ENCODE measurements at places on chromosomes 1 and 21.

DNA sequence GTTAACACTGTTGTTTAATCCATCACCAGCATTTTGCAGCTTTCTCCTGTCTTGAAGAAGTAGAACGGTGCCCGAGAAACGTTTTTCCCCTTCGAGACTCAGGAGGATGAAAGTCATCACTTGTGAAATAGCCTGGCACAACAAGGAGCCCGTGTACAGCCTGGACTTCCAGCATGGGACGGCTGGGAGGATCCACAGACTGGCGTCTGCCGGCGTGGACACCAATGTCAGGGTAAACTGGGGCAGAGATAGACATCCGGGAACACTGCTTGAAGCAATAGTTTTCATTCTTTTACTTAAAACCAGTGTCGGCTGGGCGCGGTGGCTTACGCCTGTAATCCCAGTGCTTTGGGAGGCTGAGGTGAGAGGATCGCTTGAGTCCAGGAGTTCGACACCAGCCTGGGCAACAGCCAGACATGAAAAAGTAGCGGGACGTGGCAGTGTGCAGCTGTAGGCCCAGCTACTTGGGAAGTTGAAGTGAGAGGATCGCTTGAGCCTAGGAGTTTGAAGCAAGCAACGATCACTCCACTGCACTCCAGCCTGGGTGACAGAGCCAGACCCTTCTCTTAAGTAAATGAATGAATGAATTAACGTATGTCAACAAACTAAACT is 945 bp downstream of the CHAF1B start:
- DNase-seq, result no peak

DNA sequence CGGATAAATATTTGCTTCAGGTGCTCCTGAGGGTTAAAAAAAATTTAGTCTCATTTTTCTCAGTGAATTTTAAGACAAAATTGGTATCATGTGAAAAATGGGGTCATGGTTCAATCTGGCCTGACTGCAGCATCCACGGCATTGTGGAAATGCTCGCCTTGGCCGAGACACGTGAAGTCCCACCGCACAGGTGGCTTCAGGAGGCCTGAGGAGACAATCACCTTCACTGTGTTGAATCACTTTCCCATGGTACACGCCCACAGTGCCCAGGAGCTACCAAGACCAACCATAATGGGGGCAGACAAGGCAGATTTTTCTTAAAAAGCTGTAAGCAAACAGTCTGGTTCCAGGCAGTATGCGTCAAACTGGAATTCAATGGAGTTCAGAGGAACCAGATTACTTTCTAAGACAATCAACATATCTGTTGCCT is 11.0 kb upstream of the CPLANE2 start:
- no peak for DNase-seq

GRCh38 chr1:225817611-225818061 is 7.7 kb downstream of the EPHX1 start:
- no peak for DNase-seq

DNA sequence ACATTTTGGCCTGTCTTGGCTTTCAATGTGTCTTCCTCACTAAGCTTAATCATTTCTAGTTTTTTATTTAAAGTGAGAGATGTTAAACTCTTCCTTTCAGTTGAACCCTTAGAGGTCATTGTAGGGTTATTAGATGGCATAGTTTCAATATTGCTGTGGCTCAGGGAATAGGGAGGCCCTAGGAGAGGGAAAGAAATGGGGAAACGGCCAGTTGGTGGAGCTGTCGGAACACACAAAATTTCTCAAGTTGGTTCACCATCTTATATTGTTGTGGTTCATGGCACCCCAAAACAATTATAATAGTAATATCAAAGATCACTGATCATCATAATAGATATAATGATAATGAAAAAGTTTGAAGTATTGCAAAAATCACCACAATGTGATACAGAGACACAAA is 31.4 kb upstream of the KAZN start:
- DNase-seq, result peak; percentile 32

DNA sequence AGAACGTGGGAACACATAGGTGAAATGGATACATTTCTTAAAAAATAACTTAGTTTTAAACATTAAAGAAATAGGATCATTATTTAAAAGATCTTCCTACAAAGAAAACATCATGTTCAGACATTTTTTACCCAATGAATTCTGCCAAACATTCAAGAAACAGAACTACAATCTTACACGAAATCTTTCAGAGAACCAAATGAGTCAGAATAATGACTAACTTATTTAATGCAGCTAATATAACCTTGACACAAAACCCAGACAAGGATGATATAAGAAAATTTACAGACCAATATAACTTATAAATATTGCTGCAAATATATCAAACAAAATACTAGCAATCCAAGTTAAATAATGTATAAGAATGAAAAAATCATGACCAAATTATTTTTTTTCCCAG is 220.1 kb upstream of the KCNK2 start:
- no peak for DNase-seq

GRCh38 chr21:29431680-29432079 is 133.0 kb downstream of the BACH1 start:
- no peak for DNase-seq

- DNase-seq, result no peak
Observed at GRCh38 chr1:28803051-28803450, 8.9 kb upstream of the OPRD1 start.

- DNase-seq, result peak; percentile 92
Observed at GRCh38 chr1:9591669-9592509, 3.2 kb downstream of the TMEM201 start.

- DNase-seq, result no peak
Observed at GRCh38 chr1:29502225-29502910, 266.0 kb downstream of the PTPRU start.

- no peak for DNase-seq
Observed at GRCh38 chr21:37805266-37805665, 111.0 kb downstream of the KCNJ6 start.

DNA sequence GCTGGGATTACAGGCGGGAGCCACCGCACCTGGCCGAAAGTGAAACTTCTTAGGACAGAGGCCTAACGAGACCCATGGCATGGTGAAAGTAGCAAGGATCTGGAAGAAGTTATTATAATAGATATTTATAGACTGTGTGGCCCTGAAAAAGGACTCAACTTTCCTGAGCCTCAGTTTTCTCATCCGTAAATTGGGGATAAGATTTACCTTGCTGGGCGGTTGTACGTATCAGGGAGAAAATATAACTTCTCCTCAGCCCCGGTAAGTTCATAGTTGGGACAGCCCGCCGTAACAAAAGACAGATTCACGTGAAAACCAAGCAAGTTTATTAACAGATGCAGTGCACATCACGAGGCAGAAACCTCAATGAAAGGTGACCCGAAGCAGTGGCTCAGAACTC is 5.5 kb upstream of the PIK3CD start:
- no peak for DNase-seq

GRCh38 chr1:207984831-207985572 is 74.1 kb upstream of the CD34 start:
- DNase-seq, result no peak

- no peak for DNase-seq
Observed at GRCh38 chr1:180143359-180143758, 11.3 kb upstream of the QSOX1 start.

DNA sequence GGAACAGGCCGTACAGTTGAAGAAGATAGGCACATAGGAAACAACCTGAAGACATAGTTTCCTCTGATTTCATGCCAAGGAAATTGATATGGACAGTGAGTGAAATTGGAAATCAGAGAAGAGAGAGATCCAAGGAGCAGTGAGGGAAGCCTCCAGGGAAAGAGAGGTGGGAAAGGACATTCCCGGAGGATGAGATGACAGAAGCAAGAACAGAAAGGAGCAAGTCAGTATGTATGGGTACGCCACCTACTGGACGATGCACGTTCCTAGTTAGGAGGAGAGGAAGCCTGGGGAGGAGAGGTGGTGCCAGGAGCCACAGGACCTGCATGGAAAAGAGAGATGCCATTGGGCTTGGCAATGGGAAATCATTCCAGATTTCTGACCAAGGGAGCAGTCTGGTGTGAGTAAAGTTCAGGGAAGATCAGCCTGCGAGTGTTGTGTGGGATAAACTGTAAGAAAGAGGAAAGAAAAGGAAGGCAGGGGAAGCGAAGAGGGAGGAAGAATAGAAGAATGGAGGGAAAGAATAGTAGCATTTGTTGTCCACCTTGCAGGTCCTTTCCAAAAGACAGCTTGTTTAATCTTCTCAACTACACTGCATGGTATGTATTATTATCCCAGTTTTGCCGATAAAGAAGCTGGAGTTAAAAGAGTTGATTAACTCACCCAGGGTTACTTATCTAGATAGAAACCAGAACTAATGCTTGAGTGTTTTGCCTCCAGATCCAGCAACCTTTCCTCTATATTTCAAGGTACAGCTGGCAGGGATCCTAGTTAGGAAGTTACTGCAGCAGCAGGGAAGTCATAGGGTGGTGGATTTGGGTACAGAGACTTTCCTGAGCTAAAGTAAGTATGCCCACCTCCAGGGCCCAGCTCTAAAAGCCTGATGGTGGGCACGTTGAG is 27.4 kb downstream of the C1orf116 start:
- DNase-seq, result peak; percentile 37

GRCh38 chr1:21322681-21323016 is 32.4 kb upstream of the ECE1 start:
- DNase-seq, result no peak

DNA sequence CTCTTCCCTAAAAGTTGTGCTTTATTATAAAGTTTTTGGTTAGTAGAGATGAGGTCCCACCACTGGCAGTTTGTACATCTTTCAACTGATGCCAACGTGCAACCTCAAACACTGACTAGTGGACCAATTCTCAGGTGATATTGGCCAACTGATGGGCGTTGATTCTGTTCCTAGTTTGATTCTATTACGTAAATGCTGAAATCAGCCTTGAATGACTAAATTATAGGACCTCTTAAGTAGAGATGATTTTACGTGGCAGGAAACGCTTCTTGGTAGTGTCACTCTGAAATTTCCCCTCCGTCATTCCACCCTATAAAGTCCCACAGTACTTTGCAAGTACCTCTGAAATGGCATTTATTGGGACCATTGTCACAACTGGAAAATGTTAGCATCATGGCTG is 8.8 kb upstream of the FNDC7 start:
- DNase-seq, result no peak

GRCh38 chr1:77543822-77544448 is 138.5 kb downstream of the ZZZ3 start:
- no peak for DNase-seq

GRCh38 chr1:11184973-11185372 is 4.2 kb upstream of the ANGPTL7 start:
- no peak for DNase-seq

DNA sequence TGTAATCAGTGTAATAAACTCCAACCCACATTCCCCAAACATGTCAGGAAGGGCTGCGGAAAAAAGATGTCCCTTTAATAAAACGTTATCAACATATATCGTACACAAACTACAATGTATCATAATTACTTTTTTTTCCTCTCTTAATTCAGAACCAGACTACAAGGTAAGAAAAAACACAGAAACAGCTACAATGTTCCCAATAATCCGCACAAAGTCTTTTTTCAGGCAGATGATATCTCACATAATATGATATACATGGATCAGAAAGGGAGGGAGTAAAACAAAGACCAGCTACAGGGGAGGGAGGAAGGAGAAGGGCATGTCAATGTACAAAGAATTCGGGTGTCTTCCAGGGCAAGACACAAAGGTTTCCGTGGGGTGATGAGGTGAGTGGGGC is 25.4 kb downstream of the MRPL37 start:
- DNase-seq, result no peak

GRCh38 chr1:217135569-217135915 is 412.3 kb upstream of the ESRRG start:
- DNase-seq, result peak; percentile 45

DNA sequence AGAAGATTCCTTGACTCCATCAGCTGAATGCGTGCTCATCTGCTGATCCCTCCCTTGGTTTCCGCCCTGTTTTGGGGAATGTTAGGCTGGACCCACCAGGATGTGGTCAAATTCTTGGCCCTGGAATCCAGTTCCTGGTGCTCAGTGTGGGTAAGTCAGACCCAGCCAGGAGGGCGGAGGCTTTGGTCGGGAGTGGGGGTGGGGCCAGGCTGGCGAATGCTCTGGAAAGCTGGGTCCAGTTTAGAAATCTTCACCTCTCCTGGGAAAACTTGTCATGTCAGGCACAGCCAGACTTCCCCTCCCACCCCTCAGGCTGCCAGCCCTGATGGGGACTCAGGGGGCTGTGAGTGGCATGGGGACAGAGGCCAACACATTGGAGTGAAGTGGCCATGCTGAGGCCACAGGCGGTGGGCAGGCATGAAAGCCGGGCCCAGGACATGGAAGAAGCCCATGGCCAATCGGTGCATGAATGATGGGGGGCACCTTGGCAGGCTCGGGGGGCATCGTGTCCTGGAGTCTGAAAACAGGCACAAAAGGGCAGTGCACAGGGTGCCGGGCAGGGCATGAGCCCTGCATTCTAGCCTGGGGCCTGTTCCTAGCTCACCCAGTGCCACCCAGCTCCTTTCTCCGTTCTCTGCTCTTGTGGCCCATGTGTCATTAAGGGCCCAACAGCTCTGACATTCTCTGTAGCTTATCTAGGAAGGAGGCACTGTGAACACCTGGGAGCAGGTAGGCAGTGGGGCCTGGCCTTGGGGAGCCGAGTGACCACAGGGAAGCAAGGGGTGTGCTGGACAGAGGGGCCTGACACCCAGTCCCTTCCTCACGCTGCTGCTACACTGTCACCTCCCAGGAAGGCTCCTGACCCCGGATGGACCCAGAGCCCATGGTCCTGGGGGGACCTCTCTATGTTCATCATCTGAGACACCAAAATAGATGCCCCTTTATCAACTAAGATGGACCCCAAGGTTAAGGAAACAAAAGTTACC is 14.6 kb upstream of the PADI1 start:
- DNase-seq, result no peak

DNA sequence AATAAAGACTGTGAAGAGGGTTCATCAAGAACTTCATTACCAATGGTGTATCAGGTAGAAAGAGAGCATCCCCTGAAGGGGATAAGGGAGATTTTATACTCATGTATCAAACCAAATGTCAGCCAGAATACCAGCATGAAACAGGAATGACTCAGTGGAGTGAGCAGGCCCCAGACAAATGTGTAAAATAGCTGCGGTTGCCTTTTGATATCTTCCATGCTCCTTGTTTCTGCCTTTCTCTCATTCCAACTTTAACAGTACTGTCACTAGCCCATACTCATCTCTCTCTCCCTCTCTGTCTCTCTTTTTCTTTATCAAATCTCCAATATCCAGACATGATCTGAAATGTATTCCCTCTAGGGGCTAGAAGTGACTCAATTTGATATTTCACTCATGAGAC is 47.8 kb downstream of the GPR88 start:
- DNase-seq, result no peak

DNA sequence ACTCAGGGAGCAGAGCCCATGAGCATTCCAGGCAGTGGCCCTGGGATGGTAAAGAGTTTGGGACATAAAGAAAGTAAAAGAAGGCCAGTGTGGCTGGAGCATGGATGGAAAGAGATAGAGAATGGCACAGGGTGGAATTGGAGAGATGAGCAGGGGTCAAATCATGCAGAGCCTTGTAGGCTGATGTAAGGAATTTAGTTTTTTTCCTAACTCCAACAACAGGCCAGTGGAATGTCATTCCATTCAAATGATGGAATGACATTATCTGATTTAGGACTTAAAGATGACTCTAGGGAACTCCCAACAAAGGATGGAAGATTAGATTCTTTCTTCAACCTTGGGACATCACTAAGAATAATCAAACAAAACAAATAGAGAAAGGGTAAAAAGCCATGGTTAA is 12.8 kb upstream of the S100A2 start:
- no peak for DNase-seq

GRCh38 chr1:150476754-150477153 is 10.5 kb upstream of the TARS2 start:
- DNase-seq, result no peak
